Activated T-cell treated with anti-CD3 and anti-CD28 coated beads, Interleukin-2, amount 50 U/mL, for 24 hours (primary cell): ENCODE measurements at places on chromosomes 12 and 14.
A peak's percentile ranks its signal among the peaks of the same experiment; 100 is the strongest.

DNA sequence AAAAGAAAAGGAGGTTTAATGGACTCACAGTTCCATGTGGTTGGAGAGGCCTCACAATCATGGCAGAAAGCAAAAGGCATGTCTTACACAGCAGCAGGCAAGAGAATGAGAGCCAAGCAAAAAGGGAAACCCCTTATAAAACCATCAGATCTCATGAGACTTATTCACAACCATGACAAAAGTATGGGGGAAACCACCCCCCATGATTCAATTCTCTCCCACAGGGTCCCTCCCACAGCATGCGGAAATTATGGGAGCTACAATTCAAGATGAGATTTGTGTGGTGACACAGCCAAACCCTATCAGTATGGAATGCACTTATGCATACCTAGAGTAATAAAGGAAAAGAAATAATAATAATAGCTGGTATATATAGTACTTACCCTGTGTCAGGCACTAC is 4.5 kb upstream of the GLIPR1 start:
- no peak for DNase-seq

- no peak for DNase-seq
These were observed 222.6 kb downstream of the NUAK1 start for GRCh38 chr12:105915997-105916759.

DNA sequence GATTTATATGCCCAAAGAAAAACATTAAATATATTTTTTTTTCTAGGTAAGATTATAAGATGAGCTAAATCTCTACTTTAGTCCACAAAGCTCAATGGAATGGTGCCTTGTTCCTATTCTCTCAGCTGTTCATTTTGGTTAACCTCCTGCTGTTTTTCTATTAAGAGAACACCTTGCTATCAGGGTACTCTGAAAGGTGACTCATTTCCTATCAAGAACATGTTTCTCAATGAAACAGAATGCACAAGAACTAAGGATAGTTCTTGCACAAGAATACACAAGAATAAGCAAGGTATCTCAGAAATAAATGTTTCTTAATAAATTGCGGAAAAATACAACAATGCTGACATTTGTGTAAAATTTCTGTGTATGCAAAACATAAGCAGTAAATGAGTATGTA is 14.1 kb downstream of the ABCD2 start:
- no peak for DNase-seq

DNA sequence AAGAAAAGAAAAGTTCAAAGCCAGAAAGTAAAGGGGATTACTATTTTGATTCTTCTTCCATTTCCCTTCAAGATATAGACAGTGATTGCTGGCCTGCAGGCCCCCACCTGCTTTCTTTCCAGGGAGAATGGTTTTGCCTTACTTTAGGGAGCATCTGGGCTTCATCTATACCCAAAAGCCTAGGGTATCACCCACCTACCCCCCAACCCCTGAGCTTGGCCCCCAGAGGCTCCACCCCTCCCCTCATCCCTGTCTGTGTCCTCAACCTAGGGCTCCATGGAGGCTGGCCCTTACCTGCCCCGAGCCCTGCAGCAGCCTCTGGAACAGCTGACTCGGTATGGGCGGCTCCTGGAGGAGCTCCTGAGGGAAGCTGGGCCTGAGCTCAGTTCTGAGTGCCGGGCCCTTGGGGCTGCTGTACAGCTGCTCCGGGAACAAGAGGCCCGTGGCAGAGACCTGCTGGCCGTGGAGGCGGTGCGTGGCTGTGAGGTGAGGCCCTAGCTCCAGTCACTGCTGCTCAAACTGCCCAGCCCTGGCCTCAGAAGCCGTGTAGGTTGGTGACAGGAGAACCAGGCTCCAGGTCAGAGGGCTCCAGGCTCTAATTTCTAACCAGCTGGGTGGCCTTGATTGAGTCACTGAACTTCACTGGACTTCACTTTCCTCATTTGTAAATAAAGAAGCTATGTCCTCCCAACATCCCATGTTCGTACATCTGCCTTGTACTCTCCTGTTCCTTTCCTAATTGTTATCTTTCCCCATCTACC is 13.6 kb downstream of the ARHGEF40 start:
- no peak for DNase-seq

- no peak for DNase-seq
These were observed 130.8 kb upstream of the BMP4 start for GRCh38 chr14:54087376-54087775.

GRCh38 chr12:132776816-132777568 is 15.4 kb upstream of the ANKLE2 start:
- DNase-seq = no peak

DNA sequence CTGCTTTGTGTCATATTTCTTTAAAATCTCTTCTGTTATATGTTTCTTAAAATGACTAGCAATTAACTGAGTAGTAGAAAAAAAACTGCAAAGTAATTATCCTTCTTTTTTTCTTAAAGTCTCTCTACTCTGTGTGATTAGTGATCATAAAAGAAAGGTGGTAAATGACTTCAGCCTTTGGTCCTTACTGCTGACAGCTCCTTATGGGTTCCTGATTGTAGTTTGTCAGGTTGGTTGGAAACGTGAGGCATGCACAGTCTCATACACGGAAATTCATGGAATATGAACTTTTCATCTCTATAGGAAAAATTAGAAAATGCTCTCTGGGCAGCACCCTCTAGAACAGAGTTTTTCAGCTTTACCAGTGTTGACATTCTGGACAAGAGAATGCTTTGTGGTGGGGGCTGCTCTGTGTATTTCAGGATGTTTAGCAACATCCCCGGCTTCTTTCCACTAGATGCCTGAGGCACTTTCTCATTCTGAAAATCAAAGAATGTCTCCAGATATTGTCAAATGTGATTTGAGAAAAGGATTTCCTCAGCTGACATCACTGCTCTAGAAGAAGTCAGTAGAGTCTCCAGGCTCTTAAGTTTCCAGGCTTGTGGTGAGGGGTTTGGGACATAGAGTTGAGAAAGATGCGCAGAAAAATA is 121.0 kb downstream of the PIK3C2G start:
- no peak for DNase-seq

DNA sequence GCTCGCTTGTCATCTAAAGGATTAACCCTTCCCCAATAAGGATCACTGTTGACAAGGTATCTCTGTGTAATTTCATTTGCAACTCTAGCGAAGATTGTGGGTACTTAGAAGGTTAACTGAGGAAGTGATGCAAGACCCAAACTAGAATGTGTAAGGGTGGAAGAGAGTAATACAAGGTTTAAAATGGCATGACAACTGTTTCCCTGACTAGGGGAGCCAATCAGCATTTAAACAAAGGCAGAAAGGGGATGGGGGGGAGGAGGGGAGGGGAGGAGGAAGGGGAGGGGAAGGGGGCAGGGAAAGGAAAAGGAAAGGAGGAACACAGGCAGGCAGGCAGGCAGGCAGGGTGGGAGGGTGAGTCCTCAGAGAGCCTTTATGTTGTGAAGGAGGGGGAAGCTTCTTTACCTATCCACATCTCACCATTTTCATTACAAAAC is 31.1 kb downstream of the NRDE2 start:
- no peak for DNase-seq

GRCh38 chr12:14129611-14130195 is 148.3 kb upstream of the GRIN2B start:
- no peak for DNase-seq

DNA sequence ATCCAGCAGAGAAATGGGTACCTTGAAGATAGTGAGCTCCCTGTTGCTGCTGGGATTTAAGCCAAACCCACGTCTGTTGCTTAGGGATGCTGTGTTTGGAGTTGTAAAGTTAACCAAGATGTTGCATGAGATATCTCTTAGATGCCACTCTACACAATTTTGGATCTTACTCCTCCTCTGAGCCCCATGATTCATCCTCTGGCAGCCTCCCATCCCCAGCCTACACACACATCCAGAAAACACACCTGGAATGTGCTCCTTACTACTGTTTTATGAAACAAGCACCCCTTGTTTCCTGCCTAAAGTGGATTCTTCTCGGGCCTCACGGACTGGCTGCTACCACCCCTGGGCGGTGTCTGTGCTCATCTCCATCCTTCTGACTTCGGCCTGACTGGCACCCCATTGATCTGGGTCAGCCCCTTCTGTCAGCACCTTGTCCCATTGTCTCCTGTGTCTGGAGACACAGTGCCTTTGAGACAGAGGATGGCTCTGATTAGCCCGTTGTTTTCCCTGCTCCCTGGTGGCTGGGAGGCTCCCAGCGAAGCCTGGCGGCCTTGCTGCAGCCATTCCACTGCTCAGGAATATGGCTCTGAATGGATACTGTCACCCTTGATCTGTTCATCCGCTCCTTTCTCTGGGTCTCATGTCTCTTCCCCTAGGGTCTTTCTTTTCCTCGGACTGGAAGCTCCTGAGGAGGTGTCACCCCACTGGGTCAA is 24.3 kb downstream of the TSPAN9 start:
- no peak for DNase-seq

GRCh38 chr12:70549340-70550179 is 87.7 kb downstream of the PTPRB start:
- DNase-seq = no peak

- peak; percentile 55 for DNase-seq
These were observed 891 bp downstream of the PLEKHA5 start for GRCh38 chr12:19130224-19131024.

- no peak for DNase-seq
These were observed 10.9 kb downstream of the MTA1 start for GRCh38 chr14:105430565-105430964.

- no peak for DNase-seq
These were observed 408.5 kb upstream of the RGS6 start for GRCh38 chr14:71523630-71524319.

GRCh38 chr14:94989946-94990345 is 167.4 kb downstream of the DICER1 start:
- no peak for DNase-seq

GRCh38 chr14:73736842-73737241 is 22.7 kb upstream of the PNMA1 start:
- DNase-seq = no peak

- no peak for DNase-seq
These were observed 123.3 kb downstream of the KCNC2 start for GRCh38 chr12:75086091-75087038.

DNA sequence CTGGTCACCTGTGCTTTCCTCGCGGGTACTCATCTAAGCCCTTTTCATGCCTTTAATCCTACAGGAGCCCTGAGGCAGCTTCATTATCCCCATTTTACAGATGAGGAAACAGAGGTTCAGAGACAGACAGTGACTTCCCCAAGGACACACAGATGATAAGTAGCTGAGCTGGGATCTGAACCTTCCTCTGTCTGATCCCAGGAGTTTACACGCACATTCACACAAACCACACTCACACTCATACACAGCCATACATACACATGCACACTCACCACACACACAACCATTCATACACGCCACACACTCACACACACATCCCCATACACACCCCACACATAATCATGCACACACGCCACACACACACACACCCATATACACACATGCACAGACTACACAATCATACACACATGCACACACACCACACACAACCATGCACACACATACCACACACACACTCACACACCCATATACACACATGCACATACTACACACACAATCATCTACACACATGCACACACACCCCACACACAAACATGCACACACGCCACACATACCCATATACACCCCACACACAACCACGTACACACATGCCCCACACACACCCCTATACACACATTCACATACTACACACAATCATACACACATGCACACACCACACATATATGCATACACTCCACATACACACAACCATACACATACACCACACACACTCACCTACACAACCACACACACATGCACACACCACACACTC is 2.7 kb downstream of the TMEM119 start:
- no peak for DNase-seq

DNA sequence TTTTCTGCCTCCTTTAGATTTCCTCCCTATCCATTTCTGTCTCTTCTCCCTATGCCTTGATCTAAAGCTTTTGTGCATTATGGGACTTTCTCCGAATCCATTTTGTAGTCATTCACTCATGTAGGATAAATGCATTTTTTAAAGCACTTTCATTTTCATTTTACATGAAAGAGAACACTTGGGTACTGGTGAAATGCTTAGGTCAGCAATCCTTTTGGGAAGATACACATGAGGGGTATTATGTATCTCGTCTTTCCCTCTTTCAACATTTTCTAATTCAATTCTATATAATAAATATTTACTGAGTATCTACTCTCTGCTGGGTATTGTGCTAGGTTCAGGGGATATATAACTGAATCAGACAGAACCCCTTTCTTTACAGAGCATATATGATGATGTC is 577.6 kb downstream of the NRXN3 start:
- DNase-seq = no peak

GRCh38 chr14:72790887-72791566 is 102.9 kb downstream of the DPF3 start:
- DNase-seq = no peak
